ENCODE measurements at places on chromosomes 6 and 20.
A peak's percentile ranks its signal among the peaks of the same experiment; 100 is the strongest.

DNA sequence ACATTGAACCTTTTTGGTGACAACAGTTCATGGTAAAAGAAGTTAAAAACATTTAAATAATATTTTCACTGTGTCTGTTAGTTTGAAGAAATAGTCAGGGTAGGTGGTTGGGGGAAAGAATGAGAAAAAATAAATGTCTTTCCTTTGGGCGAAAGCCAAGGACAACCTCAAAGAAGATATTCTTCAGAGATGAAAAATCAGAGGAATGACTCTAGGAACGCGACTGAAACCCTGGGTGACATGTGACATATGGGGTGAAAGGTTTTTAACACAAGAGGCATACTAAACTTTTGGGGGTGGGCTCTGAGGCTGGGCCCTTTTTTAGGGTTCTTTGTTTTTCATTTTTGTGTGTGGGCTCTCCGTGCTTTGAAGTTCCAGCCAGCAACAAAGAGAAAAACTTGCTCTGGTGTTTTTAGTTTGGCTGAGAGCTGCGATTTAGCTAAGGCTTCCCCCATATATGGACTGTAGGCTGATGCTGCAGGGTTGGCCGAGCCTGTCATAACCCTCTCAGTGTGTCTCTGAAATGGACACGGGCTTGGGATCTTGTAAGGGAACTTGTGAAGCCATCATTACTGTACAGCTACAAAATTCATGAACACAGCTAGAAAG, 610.1 kb upstream of the ARID1B start:
- no peak for DNase-seq

DNA sequence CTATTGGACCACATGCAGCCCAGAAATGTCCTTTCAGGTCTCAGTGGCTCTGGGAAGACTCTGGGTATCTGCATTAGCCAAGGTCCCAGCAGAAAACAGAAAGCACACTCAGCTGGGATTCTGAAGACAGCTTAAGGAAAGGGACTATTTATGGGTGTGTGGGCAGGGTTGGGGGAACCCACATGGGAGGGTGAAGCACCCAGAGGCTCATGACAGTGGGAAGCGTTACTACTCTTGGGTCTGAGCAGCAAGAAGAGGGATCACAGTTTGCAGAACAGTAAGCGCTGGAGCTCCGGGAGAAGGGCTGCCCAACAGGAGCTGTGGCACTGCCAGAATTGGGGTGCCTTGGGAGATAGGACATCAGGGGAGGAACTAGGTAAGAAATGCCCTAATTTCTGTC, 12.4 kb upstream of the CDC5L start:
- no peak for DNase-seq

- no peak for DNase-seq
Measured at GRCh38 chr6:87935196-87935595, 112.4 kb upstream of the SPACA1 start.

DNA sequence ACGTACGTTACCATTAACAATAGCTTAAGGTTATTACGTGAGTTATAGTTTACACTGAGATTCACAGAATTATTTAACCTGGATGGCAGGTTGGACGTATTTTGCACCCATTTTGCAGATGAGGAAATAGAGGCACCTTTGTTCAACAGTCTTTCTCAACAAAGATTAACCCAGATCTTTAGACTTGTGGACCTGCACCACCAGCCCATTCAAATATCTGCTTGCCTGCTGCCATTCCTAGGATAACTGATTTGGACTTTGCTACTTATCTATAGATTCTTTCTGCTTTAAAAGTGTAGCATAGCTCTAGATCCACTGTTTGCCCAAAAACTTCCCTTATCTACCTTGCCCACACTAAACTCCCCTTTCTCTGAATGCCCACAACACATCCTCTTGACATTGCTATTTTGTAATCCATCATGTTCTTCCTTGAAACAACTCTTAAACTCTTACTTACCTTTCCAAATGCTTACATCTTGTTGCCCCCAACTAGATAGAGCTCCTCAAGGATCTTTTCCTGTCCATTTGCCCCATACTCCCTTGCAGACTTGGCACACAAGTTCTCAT, 56.4 kb upstream of the TNFAIP3 start:
- no peak for DNase-seq

GRCh38 chr6:131225959-131226358, 90.7 kb downstream of the AKAP7 start:
- peak; percentile 11 for DNase-seq

- DNase-seq: no peak
Measured at GRCh38 chr20:50918403-50918802, 12.8 kb downstream of the ADNP start.

GRCh38 chr6:33719326-33719987, 8.0 kb upstream of the UQCC2 start:
- no peak for DNase-seq

GRCh38 chr6:135299256-135299655, 118.1 kb downstream of the MYB start:
- DNase-seq: no peak

Data from HAP-1 (cell line).